ENCODE measurements at places on chromosomes 12 and 14.

GRCh38 chr12:54765652-54766051 lies 88.7 kb upstream of the MUCL1 start:
- DNase-seq = no peak

- no peak for DNase-seq
These were observed 31.4 kb upstream of the RAP1B start for GRCh38 chr12:68579254-68579653.

DNA sequence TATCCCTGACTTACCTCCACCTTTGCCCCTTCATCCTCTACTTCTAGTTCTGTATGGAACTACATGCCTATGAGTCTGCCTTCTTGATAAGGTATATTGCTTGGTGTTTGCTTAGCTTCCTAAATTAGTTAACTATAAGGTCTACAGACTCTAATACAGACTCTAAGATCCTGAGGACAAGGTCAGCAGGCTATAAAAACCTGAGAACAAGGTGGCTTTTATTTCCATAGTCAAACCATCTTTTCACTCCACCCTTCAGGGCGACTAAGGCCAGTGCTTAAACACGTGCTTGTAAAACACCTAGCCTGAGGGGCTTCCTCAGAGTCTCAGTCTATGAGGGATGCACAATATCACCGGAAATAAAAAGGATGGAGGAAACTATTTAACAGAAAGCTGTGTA lies 36.1 kb upstream of the COL2A1 start:
- no peak for DNase-seq

- no peak for DNase-seq
These were observed 37.8 kb upstream of the FICD start for GRCh38 chr12:108477055-108477880.

DNA sequence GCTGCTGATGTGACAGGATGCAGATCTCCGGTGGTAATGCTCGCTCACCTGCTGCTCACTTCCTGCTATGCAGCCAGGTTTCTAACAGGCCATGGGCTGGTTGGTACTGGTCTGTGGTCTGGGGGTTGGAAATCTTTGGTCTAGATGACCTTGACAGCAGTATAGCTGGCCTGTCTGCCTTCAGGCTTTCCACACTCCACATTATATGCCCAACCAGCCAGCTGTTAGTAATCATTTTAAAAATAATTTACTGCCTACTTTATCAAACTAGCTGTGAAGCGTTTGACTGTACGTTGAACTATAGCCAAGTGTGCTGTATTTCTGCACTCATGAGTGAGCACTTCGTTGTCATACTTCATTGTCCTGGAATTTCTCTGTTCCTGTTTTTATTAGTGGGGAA lies 424.0 kb upstream of the GARIN6 start:
- no peak for DNase-seq

GRCh38 chr14:100096656-100097055 lies 31.4 kb downstream of the EVL start:
- DNase-seq = no peak

DNA sequence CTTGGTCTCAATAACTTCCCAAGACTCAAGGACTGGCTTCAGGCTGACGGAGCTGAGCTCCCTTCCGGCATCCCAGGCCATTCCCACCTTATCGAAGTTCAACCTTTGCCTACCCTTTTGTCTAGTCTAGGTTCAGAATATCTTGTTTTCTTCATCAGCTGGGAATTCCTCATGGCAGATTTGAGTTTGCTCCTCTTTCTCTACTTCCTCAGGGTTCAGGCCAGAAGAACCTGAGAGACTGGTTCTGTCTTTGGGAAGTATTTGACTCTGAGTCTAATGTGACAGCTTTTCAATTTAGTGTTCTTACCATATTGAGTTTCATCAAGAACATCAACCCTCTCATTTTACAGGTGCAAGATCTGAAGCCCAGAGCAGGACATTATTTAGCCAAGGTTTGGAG lies 2.1 kb downstream of the BIN2 start:
- DNase-seq = no peak

- no peak for DNase-seq
These were observed 28.5 kb downstream of the CD9 start for GRCh38 chr12:6228535-6229223.

GRCh38 chr12:110039085-110039807 lies 9.1 kb downstream of the C12orf76 start:
- DNase-seq = no peak

- DNase-seq = no peak
These were observed 6.1 kb upstream of the GPRC5A start for GRCh38 chr12:12885096-12885792.

DNA sequence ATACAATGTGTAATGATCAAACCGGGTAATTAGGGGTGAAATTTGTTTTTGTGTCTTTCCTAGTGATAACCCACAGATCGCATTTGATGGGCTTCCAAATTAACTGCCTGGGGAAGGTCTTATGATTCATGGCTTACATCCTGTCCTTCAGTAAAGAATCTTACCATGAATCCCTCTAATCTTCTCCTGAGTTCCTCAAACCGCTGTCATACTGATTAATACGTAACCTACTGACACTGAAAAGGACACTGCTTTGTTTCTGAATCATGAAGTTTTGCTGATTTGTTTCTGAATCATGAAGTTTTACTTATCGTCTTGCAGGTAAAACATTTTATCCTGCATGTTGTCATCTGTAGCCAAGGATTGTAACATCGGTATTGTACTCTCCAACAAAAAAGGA lies 52.0 kb upstream of the CRY1 start:
- no peak for DNase-seq

DNA sequence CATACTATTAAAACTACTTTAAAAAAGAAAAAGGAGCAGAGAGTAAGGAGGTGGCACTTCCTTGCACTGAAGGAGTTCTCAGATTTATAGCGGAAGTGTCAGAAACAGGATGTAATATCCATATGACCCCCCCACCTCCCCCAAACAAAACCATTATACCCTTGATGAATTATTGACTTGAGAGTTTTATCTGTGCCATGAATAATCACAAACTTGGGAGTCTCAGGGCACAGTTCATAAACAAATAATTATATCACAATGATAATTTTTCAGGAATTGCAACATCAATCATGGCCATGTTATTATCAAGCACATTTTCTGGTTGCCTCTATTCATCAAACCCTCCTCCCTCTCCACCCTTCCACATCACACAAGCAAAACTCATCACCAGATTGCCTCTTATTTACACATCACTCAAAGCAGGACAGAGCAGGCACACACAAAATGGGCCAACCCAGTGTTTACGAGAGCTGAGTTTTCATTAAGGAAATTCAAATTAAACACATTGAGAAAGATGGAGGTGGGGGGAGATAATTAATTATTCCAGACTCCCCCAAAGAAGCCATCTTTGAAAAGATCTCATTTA lies 141.4 kb downstream of the EGLN3 start:
- no peak for DNase-seq

- no peak for DNase-seq
These were observed 18.1 kb downstream of the BEGAIN start for GRCh38 chr14:100568998-100569733.

- no peak for DNase-seq
These were observed 32.8 kb downstream of the GRIN2B start for GRCh38 chr12:13948621-13949020.

GRCh38 chr14:100341301-100342031 lies 18.3 kb downstream of the SLC25A47 start:
- DNase-seq = peak; percentile 98

- no peak for DNase-seq
These were observed 26.2 kb downstream of the KITLG start for GRCh38 chr12:88553941-88554658.

DNA sequence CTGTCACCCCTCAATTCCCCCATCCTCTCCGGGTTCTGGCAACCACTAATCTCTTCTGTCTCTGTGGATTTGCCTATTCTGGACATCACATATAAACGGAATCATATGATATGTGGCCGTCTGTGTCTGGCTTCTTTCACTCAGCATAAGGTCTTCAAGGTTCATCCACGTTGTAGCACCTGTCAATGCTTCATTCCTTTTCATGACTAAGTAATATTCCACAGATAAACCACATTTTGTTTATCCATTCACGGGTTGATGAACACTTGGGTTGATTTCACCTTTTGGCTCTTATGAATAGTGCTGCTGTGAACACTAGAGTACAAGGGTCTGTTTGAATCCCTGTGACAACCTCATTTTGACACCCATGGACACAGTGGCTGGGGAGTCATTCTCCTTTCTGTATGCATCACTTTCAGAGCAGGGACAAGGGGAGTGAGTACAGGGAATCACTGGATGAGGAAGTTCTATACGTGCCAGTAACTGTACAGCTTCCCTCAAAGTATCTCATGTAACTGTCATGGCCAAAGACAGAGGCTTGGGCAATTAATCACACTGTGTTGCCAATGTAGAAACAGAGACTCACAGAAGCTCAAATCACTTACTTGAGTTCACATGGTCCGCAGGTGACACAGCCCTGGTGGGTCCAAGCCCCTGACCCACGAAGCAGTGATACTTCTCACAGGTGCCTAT lies 10.9 kb upstream of the TESC start:
- peak; percentile 52 for DNase-seq

DNA sequence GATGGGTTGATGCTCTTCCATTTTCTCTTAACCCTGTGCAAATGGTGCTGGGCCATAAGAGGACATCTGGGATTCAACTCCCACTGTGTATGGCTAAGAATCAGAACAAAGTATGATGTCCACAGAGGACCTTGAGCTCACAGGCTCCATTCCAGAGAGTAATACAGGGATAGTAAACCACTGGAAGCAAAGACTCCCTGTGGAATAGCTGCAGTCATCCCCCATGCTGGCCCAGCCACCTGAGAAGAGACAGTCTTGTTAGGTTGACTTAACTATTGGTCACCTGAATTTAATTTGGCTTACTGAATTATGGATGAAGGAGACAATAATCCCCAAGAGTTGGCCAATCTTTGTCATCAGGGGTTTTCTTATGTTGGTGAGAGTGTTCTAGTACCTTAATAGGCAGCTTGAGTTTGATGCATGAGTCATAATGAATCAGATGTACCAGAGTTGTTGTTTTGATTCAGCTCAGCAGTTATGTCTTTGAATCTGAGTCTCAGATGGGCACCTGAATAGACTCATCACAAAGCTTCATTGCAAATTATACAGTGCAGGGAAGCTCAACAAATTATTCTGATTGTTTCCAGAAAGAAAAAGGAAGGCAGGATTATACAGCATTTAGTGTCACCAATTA lies 122.7 kb downstream of the SSPN start:
- DNase-seq = no peak

GRCh38 chr12:54032627-54033100 lies at the start of gene HOXC5:
TSS of gene HOXC5 (plus strand) at chr12:54033050. CDS start at chr12:54033123, 73 bp downstream.
- peak; percentile 67 for DNase-seq

DNA sequence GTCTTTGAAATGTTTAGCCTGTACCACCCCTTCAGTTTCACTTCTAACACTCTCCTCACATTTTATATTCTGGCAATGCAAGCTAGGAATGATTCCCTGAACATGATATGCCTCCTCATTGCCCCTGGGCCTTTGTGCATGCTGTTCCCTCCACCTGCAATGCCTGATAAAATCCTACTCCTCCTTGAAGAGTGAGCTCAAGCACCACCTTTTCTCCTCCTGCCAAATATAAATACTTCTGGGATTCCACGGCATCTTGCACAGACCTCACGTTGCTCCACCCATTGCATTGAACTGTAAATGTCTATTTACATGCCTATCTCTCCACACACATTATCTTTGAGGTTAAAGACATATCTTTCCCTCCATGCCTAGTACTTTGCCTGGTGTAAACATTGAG lies 21.1 kb downstream of the NKX2-1 start:
- DNase-seq = no peak

- DNase-seq = no peak
These were observed 119.8 kb downstream of the EPS8 start for GRCh38 chr12:15669256-15669948.

DNA sequence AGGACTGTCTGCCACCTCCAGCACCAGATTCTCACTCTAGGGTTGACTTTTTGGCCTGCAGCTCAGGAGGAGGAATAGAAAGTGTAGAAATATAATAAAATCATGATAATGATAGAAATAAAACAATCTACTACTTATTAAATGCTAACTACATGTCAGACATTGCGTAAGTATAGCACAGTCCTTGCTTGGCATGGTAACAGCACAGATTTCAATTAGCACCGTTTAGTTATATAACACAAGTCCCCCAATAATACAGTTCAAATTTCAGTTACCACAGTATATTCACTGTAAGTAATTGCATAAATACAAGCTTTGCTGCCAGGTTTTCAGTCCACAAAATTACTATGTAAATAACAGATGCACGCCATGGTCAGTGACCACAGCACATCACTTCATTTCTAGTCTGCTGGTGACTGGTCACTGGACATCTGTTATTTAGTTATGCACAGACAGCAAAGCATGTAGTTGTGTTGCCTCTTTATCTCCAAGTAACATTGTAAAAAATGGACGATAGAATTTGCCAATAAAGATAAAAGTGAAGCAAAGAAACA lies 6.5 kb upstream of the GLT8D2 start:
- DNase-seq = no peak

DNA sequence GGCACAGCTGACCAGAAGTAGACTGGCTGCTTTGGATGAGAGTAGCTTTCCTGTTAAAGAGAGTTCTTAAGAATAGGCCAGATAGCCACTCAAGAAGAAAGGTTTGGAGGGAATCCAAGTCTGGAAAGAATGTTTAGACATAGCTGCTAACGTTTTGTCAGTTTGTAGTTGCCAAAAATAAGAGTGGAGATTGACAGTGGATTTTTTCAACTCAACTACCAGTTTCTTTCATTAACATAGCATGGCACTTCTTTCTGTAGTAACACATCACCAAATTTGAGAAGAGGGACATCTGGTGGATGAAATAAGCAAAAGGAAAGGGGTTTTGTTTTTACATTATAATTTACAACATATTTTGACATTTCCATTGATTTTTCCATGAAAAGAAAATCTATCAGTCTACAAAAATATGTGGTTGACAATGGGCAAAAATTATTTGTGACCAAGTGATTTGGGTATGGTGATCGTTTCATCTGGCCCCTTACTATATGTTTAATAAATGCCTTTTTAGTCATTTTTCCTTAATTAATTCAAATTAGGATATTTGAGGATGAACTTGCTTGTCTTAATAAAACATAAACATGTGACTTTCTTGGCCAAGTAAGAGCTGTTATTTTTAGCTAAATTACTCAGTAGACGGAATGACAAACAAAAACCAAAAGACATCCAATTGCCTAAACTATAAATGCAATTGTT lies 71.1 kb downstream of the PTPRR start:
- DNase-seq = no peak

GRCh38 chr14:63273717-63274655 lies 44.7 kb downstream of the GPHB5 start:
- no peak for DNase-seq

DNA sequence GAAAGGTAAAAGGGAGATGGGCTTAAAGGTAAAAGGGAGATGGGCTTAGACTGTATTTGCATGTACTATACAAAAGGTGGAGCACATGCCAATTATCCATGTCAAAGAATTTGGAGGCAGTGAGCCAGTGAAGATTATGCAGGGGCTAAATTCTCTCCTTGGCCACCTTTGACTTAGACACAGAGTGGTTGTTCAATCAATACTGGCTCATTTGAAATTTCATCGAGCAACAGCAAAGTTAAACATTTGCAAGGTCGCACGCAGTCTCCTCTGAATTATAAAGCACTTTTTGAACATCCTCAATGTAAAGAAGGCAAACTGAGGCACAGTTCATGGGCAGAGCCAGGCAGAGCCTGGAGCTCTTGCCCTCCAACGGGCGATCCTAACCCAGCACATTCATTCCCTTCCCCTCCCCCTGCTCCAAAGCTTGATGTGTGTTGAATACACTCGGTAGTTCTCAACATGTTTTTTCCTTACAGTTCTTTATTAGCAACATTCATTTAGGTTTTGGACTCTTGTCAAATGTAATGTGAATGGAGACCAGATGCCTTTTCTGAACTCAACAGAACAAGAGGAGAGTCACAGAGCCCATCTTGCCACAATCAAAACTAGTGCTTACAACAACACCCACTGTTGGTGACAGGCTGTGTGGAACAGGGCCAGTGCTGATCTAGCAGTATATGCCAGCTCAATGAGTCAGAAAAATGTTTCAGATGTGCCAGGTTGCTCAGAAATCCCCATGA lies 169.7 kb upstream of the G2E3 start:
- DNase-seq = no peak

Measured in MV-4-11 (cell line).